ENCODE measurements at places on chromosomes 13 and 19. TPM values are rescaled to one million over a fixed set of nuclear protein-coding genes. Genes with fewer than 3 reads are reported as not detected.

Gene UGGT2
- 38.8 TPM for total RNA-seq

Gene TMEM255B
- total RNA-seq: 47.4 TPM

Gene POGLUT2
- 18.0 TPM for total RNA-seq

Gene LRP3
- total RNA-seq: 3.9 TPM

Gene GPR12
- total RNA-seq: not detected

Gene NKPD1
- 0.11 TPM for total RNA-seq

Gene TPTE2
- not detected for total RNA-seq

Gene FBXL12
- total RNA-seq: 7.1 TPM

Gene TMEM221
- total RNA-seq: 0.09 TPM

Gene CDX2
- not detected for total RNA-seq

Gene KLK15
- total RNA-seq: not detected

Gene ZNF709
- total RNA-seq: 3.5 TPM

Gene ZNF324B
- 7.5 TPM for total RNA-seq

Gene FUT1
- 9.8 TPM for total RNA-seq

Gene KASH5
- not detected for total RNA-seq

Gene CGB2
- total RNA-seq: not detected

Gene OR10H4
- total RNA-seq: not detected

Gene KIR3DL1
- not detected for total RNA-seq

Gene SCN1B
- 12.2 TPM for total RNA-seq

Gene CEACAM16
- total RNA-seq: not detected

Gene SGCG
- total RNA-seq: not detected

Gene CD70
- total RNA-seq: not detected

Gene SKA3
- total RNA-seq: 4.2 TPM

Gene IGSF23
- total RNA-seq: not detected

Gene CDC42EP5
- 54.7 TPM for total RNA-seq

Gene METTL21C
- not detected for total RNA-seq

Gene SLC15A1
- total RNA-seq: not detected

Gene UPK1A
- not detected for total RNA-seq

Gene CPB2
- not detected for total RNA-seq

Gene FFAR1
- not detected for total RNA-seq

Gene KCNJ14
- 0.26 TPM for total RNA-seq

Gene KLK3
- not detected for total RNA-seq

Gene PRSS57
- total RNA-seq: not detected

Gene LONP1
- total RNA-seq: 48.4 TPM

Gene PEG3
- total RNA-seq: 0.17 TPM

Gene SIGLEC8
- total RNA-seq: not detected

Gene RASIP1
- total RNA-seq: 61.2 TPM

Gene NOP53
- total RNA-seq: 109 TPM

Gene OR4F17
- not detected for total RNA-seq

Gene STAP2
- total RNA-seq: 36.4 TPM

Gene EDNRB
- 613 TPM for total RNA-seq

Gene ATP4A
- total RNA-seq: not detected

Gene DACH1
- under 0.01 TPM for total RNA-seq

Gene NXNL1
- not detected for total RNA-seq

Gene CEBPA
- total RNA-seq: 0.33 TPM

Gene RUBCNL
- 0.17 TPM for total RNA-seq

Gene B3GNT3
- 0.09 TPM for total RNA-seq

Gene FXYD1
- not detected for total RNA-seq

Data from dermis lymphatic vessel endothelial cell (primary cell).